ENCODE measurements at places on chromosomes 6 and 20.

- no peak for DNase-seq
Observed at GRCh38 chr20:32494483-32495216, 90.5 kb downstream of the NOL4L start.

- DNase-seq, result no peak
Observed at GRCh38 chr6:123632641-123633040, 4.1 kb downstream of the TRDN start.

DNA sequence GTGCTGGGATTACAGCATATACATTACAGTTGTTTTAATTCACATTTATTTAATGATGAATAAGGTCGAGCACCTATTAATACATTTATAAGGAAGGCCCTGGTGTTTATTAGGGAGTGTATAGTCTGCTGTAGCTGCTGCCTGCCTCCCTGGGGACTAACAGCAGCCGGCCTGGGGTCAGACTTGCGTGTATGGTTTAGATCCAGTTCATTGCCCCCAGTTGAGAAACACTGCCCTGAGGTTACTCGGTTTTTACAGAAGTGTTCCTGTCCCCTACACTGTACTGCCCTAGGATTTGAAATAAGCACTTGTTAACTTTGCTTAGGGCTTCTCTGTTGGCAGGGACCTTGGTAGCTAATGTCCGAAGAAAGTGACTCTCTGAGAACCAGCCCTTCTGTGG, 4.0 kb downstream of the TTPAL start:
- no peak for DNase-seq

DNA sequence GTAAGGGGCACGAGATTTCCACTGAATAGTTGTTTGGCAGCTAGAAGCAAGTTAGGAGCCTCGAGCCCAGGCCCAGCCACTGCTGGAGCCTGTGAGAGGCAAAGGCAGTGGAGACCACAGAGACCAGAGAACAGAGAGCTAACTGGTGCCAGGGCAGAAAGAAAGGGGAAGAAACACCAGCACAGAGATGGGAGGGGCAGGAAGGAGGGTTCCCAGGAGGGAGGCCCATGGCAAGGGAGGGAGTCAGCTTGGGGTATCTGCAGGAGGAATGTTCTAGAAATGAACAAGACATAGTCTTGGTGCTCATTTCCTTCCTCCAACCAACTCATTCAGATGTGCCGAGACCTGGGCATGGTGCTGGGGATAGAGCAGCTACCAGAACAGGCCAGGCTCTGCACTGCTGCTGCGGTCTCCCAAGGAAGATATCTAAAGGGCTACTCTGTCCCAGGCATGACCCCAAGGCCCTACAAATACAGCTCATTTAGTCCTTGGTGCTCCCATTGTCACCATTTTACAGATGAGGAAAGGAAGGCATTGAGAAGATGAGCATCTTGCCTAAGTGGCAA, 10.7 kb downstream of the ANGPT4 start:
- no peak for DNase-seq

- no peak for DNase-seq
Observed at GRCh38 chr6:117506907-117507306, 24.4 kb downstream of the DCBLD1 start.

- peak; percentile 74 for DNase-seq
Observed at GRCh38 chr20:47358672-47359529, 2.4 kb upstream of the ZMYND8 start.

DNA sequence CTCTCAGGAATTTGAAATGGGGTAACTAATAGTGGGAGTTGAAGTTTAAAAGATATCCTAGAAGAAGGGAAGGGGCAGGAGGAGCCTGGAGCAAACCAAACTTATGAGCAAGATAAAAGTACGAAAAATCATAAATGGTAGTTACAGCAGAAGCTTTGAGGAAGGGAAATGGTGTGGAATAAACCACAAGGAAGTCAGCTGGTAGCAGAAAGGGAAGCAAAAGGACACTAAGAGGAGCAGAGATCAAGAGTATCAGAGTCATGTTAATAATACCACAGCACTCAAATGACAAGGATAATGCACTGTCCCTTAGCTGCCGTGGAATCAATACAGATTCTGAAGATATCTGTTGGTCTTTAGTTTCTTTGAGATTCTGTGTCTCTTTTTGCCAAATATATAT, 44.9 kb upstream of the CCDC28A start:
- DNase-seq, result no peak

- no peak for DNase-seq
Observed at GRCh38 chr20:32359633-32360332, 1.7 kb downstream of the ASXL1 start.

DNA sequence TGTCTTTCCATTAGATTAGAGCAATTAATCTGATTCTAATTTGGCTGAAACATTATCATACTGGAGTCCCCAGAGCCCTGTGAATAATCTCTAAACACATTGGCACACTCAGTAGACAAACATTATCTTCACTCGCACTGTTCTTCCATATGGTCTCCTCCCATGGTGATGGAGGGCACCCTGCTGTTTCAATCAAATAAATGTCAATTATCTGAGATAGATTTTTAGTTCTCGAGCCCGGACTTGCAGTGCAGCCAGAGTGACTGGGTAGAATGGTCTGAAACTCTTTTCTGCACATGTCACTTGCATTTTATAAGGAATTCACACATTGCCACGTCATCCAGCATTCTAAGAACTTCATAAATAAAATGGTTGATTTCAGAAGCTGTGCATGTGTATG, 90.6 kb upstream of the MAP3K7 start:
- no peak for DNase-seq

- DNase-seq, result no peak
Observed at GRCh38 chr6:84798257-84798656, 33.9 kb upstream of the TBX18 start.

DNA sequence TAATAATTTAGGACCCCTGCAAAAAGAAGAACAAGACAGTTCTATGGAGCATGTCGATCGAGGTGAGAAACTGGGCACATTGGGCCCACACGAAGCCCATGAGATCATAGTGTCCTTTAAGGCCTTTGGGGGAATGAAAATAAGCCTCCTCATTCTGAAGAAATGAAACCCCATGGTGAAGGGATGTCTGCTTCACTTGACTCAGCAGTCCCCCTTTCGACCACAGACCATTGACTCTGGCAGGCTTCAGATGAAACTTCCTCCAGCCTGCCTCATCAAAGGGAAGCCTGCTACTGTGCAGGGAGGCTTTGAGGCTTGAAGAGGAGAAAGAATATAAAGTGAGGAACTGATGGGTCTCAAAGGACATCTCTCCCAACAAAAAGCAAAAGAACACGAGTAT, 144.2 kb upstream of the FBXL4 start:
- no peak for DNase-seq

DNA sequence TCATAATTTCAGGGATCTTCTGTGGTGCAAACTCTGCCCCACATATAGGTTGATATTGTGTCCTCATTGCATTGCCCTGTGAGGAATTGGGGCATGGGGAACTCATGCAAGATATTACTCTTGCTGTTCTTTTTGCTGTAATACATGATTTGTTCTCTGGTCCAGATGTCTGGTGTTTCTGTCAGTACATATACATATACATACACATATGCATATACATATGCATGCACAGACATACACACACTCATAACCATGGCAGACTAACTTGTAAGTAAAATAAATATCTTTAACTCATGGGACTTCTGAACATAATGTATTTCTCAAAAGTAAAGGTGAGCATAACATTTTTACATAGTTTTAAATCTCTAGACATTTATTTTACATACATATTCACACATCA, 438.3 kb downstream of the CD109 start:
- no peak for DNase-seq

- no peak for DNase-seq
Observed at GRCh38 chr20:23082846-23083552, 3.1 kb downstream of the CD93 start.

DNA sequence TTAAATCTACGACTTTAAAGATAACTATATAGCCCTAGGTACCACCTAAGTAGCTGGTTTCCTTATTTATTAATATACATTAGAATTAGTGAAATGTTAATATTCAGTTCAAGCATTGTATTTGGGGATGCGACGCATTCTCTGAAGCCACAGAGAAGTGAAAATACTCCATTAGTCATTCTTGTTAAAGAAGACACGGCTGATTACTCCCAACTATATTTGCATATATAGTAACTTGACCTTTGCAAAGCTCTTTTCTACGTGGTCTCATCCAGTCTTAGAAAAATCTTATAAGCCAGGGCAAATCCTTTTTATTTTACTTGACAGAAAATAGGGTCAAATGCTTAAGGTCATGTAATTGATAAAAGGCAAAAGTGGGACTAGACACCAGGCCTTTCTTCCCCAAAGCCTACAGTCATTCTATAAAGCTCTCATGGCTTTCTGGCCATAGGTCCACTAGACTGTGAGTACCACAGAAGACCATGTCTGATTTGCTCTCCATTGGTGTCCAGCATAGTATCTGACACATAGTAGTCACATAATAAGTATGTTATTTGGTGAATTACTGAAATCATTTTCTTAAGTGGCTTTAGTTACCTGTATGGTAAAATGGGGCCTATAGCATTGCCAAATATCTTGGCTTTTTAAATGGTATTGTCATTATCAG, 11.3 kb downstream of the ZHX3 start:
- DNase-seq, result no peak

DNA sequence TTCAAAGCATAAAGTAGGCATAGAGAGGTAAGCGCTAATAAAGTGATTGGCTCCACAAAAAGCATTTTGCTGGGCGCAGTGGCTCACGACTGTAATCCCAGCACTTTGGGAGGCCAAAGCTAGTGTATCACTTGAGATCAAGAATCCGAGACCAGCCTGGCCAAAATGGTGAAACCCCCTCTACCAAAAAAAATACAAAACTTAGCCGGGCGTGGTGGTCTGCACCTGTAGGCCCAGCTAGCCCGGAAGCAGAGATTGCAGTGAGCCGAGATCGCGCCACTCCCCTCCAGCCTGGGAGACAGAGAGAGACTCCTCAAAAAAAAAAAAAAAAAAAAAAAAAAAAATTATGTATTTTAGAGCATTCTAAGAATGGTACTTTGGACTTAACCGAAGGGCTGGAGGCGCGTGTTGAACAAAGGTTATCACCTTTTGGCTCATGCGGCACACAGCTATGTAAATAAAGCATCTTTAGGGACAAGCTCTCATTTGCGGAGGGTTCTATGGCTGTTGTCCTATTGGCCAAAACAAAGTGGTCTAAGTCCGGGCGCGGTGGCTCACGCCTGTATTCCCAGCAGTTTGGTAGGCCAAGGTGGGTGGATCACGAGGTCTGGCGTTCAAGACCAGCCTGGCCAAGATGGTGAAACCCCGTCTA, 17.4 kb downstream of the HFE start:
- DNase-seq, result no peak

DNA sequence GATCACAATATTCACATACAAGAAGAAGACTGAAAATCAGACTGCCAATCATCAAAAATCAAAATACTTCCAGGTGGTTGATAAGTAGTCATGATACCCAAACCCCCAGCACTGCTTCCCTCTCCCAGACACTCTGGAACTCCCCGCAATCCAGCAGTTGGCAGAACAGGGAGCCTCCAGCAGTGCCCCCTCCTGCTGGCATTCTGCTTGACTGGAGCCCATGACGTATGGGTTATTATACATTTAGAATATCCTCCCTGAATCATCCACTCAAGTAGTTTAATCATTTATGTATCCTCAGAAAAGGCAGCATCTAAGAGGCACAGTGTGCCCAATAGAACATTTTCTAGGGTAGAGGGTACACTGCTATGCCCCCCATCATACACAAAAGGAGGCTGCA, 9.3 kb upstream of the OGFRL1 start:
- DNase-seq, result no peak

GRCh38 chr20:54086507-54087039, 16.2 kb upstream of the BCAS1 start:
- DNase-seq, result no peak

DNA sequence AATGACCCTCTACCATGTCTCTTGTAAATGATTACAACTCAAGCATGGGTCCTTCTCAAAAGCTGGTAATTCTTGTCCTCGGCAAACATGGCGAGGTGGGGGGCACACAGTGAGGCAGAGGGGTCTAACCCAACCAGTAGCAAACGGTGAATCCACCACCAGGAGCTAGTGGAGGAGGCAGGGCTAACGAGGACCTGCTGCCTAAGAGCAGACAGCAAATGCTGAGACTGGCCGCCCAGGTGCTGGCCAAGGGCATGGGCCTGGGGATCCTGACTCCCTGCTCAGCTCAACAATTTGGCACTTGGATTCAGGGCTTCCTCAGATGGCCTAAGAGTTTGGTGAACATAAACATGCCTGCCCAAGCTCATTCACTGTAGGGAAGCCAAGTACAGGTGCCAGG, 18.4 kb downstream of the PCIF1 start:
- DNase-seq, result no peak

- no peak for DNase-seq
Observed at GRCh38 chr20:3716195-3716834, 3.9 kb upstream of the SIGLEC1 start.

GRCh38 chr20:8616792-8617191, 452.1 kb upstream of the PLCB4 start:
- no peak for DNase-seq

DNA sequence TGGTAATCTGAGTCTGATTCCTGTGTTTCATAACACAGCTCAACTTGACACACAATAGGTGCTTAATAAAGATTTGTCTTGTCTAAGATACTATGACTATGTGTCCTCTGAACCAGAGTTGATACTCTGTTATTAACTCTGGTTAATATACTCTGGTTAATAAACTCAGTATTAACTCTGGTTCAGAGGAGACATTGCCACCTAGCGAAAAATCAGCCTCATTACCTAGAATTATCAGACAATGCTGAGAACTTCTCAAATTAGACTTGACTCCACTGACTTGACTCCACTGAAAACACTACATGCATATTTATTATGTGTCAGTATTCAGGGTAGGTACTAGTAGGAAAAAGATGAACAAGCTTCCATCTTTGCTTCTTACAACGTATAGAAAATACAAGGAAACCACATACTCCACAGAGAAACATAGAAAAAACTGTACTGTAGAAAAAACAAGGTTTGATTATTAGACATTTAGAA, 73.9 kb downstream of the AHI1 start:
- DNase-seq, result no peak

DNA sequence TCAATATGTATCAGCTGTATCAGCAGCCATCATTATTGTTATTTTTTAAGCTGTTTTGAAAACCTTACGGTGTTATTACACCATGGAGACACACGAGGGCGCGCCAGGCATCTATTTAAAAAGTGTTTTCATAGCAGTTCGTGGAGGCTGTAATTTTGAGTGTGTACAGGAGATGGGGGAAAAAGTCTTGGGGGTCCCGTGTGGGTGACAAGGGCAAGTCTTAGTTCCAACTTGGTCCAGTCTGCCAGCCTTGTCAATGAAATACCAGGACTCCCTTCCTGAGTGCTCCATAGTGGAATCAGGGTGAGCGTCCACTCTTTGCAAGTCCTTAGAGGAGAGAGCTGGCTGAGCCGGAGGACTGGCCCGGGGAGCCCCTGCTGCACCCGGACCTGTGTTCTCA, 43.3 kb downstream of the SLC2A10 start:
- DNase-seq, result peak; percentile 42

GRCh38 chr20:36334281-36335205, 28.4 kb downstream of the DLGAP4 start:
- DNase-seq, result no peak

GRCh38 chr20:46240881-46241280, 67.4 kb downstream of the CDH22 start:
- no peak for DNase-seq

All from T1000 (cell line).